Activated CD8-positive, alpha-beta memory T cell treated with anti-CD3 and anti-CD28 coated beads for 1 hour (primary cell): ENCODE measurements at places on chromosomes 11 and 22.
A peak's percentile ranks its signal among the peaks of the same experiment; 100 is the strongest.

GRCh38 chr11:35030716-35031213, 108.2 kb upstream of the CD44 start:
- DNase-seq = no peak

GRCh38 chr11:62694455-62695167, 5.3 kb upstream of the LRRN4CL start:
- peak; percentile 69 for DNase-seq

DNA sequence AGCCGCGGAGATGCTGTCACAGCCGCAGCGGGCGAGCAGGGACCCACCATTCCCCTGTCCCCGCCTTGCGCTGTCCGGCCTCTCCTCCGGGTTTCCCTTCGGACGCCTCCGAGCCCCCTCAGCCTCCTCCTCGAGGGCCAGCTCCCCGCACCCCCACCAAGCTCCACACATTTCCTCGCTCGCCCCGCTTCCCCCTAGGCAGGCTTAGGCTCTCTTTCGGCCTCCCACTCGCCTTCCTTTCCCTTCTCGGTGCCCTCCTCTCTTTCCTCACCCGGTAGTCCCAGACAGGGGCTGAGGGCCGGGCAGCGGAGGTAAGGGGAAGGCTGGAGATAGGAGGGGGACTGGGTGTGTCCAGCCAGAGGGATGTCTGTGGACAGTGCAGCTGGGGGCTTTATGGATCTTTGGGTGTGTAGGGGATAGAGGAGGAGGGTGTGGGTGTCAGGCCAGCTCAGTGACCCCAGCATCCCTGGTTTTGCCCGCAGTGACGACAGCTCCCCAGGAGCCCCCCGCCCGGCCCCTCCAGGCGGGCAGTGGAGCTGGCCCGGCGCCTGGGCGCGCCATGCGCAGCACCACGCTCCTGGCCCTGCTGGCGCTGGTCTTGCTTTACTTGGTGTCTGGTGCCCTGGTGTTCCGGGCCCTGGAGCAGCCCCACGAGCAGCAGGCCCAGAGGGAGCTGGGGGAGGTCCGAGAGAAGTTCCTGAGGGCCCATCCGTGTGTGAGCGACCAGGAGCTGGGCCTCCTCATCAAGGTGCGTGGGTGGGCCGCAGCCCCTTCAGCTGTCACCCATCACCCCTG, 1.6 kb downstream of the KCNK4 start:
- no peak for DNase-seq

DNA sequence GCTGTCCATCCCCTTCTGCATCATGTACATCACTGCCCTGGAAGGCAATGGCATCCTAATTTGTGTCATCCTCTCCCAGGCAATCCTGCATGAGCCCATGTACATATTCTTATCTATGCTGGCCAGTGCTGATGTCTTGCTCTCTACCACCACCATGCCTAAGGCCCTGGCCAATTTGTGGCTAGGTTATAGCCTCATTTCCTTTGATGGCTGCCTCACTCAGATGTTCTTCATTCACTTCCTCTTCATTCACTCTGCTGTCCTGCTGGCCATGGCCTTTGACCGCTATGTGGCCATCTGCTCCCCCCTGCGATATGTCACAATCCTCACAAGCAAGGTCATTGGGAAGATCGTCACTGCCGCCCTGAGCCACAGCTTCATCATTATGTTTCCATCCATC, 337 bp downstream of the OR52B6 start:
- DNase-seq = no peak

- no peak for DNase-seq
These were observed 6.4 kb downstream of the DERL3 start for GRCh38 chr22:23832226-23833016.

DNA sequence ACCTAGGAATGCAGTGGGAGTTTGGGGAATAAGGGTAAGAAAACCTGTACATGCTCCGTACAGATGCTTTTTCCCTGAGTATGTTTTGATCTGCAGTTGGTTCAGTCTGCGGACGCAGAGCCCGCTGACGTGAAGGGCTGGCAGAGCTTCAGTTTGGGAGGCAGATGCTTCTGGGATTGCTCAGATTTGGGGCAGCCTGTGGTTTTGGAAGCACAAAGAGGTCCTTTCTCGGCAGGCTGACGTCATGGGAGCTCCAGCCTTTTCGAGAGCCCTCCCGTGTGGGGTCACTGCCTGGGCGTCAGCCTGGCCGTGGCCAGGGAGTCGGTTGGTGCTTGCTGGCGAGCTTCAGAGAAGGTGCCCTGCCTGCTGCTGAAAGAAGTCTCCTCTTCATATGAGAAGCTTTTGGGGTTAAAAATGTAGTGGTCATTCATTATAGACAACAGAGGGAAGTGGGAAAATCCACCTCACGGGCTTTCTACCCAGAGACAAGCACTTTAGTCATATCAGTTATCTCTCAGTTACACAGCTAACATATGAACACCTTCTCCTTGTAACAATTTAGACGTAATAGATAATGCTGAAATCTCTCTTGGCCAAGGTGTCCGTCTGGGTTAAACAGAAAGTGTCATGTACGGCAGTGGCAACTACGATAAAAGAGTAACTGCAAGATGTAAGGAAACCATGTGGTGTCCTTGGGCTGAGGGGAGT, 26.8 kb downstream of the TPCN2 start:
- no peak for DNase-seq
